ENCODE measurements at places on chromosomes 1 and 21. TPM values are rescaled to one million over a fixed set of nuclear protein-coding genes. Genes with fewer than 3 reads are reported as not detected.

GRCh38 chr1:2786329-2787162 is 14.9 kb downstream of the TTC34 start:
- peak; percentile 50 for DNase-seq
- H3K36me3 ChIP-seq = peaks cover 2% of the 10 kb centered on the region
- H3K27ac ChIP-seq = no peak overlapping the region

DNA sequence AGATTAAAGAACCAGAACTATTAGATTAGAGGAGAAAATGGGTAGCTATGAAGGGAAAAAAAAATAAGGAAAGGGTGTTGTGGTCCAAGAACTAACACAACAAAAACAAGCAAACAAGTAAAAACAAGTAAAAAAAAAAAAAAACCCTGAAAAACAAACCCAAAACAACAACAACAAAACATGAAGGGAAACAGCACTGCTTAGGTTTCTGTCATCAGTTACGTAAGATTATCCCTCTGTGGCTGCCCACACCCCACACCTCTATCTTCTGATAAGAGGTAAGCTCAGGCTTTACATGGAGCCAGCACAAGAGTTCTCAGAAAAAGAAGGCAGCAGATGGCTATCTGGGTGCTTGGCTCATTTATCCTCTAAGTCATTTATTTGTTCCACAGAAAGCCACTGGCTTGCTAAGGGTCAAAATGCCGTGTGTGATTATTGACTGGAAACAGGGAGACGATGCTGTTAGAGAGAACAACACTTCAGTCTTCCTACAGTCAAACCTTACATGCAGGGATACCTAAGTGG is 57.5 kb downstream of the KIAA0319L start:
- H3K4me1 ChIP-seq = peaks cover 47% of the 10 kb centered on the region
- H3K27me3 ChIP-seq = no peaks in the 10 kb centered on the region
- H3K4me3 ChIP-seq = no peak overlapping the region
- H3K36me3 ChIP-seq = peaks cover 51% of the 10 kb centered on the region
- peak overlapping the region; percentile 14 for H3K27ac ChIP-seq

DNA sequence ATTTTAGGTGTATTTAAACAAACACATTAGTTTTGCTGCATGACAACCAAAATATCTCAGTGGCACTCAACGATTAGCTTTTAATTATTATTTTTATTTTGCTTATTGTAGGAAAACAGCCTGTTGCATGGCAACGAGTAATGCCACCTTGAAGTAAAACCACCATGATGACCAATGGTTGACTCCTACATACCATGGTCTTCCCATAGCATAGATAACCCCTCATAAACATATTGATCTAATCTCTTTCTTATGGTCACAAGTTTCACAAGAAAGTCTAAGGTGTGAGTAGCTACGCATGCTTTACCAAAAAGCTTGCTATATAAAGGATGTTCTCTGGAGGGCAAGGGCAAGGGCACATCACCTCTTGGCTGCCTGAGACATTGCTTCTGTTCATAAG is 61.5 kb upstream of the PTBP2 start:
- H3K4me1 ChIP-seq = no peaks in the 10 kb centered on the region
- H3K4me3 ChIP-seq = no peak overlapping the region
- DNase-seq = no peak
- no peak overlapping the region for H3K27ac ChIP-seq

The CLDN17 gene
- total RNA-seq = not detected

DNA sequence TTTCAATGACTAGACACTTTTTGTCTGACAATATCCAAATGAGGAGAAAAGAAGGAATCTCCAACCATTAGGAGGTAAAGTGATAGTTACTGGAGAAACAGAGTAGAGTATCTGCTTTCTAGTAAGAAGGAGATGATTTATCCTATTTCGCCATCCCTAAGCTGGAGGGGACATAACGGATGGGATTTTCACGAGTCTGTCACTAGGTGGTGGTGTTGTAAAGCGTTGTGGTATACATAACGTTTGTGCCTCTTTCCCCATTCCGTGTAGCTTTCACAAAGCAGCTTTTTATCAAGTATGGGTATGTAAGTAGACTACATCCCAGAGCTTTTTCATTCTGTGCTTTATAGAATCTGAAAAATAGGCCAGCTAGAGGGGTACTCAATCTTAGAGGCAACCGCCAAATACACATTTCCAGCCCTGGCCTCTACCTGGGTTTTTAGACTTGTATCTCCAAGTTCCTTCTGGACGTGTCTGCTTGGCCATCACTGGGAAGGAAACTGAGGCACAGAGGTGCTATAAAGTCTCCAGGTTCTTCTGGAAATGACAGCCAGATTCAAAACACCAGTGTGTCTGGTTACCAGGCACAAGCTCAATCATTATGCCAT is 33.3 kb upstream of the FAM3B start:
- no peak overlapping the region for H3K4me3 ChIP-seq
- H3K27me3 ChIP-seq = peaks cover 19% of the 10 kb centered on the region

GRCh38 chr1:30507016-30507312 is 216.4 kb downstream of the MATN1 start:
- DNase-seq = no peak
- no peak overlapping the region for H3K4me3 ChIP-seq
- H3K27me3 ChIP-seq = no peaks in the 10 kb centered on the region
- H3K4me1 ChIP-seq = no peaks in the 10 kb centered on the region
- H3K36me3 ChIP-seq = no peaks in the 10 kb centered on the region

The AQP10 gene
- not detected for total RNA-seq

DNA sequence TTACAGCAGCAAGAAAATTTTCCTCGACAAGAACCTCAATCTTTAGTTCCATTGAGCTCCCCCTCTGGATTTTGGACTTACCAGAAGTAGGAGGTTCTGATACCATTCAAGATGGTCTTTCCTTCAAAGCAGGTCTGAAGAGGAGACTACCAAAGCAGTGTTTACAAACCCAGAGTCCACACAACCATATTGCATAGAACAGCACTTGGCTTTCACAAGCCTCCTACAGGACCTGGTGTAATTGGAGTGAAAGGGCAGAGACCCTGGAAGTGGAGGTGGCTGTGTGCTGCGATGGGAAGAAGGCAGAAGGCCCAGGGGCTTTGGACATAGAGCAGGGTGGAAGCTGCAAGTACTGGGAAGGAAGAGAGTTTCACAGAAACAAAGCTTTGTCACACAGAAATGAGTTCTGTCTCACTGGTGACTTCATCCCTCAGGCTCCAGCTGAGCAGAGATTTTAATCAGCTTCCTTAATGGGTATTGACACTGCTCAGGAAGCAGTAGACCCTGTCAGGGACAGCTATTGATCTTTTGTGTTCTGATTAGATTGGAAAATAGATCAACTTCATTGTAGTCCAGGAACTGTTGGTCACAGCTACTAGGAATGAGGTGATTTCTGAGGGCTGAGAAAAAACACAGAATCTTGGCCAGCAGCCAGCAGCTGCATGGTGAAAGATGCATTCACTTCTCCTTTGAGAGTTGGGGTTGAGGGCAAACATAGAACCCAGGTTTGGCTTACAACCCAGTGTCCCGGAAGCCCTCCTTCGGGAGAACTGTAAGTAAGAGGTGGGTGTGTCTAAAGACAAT is 124.0 kb downstream of the SYT2 start:
- H3K4me3 ChIP-seq = no peak overlapping the region
- H3K4me1 ChIP-seq = peaks cover 3% of the 10 kb centered on the region
- no peaks in the 10 kb centered on the region for H3K36me3 ChIP-seq
- DNase-seq = no peak
- no peak overlapping the region for H3K27ac ChIP-seq

DNA sequence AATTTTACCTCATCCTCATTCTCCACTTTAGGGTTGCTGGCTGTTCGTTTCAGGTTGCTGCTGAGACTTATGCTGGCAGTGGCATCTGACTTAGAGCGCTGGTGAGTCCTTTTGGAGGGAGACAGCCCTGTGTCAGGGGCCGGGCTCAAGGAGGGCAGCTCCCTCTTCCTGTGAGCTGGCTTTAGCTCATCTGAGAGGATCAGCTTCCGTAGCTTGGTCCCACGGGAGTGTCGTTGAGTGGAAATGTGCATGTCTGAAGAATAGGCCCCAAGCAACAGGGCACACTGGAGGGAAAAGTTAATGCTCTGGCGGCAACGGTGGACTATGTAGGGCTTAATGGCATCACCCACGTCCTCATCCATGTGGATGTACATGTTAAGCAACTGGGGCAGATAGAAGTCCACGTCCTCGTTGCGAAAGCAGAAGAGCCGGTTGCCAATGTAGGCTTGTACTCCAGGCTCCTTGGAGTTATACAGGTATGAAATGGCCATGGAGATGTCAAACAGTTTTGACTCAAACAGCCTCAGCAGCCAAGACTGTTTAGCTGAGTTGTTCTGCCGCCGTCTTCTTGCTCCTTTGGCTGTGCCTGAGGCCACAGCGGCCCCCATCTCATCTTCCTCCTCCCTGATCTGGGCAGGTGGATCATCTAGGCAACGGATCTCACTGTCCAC is 11.5 kb downstream of the PI4KB start:
- H3K36me3 ChIP-seq = peaks cover 67% of the 10 kb centered on the region
- no peak overlapping the region for H3K27ac ChIP-seq
- H3K27me3 ChIP-seq = no peaks in the 10 kb centered on the region
- no peak overlapping the region for H3K4me3 ChIP-seq
- peaks cover 23% of the 10 kb centered on the region for H3K4me1 ChIP-seq
- DNase-seq = no peak

The LCE2C gene
- total RNA-seq = not detected
